ENCODE measurements at places on chromosomes 13 and 19. TPM values are rescaled to one million over a fixed set of nuclear protein-coding genes. Genes with fewer than 3 reads are reported as not detected.

GRCh38 chr13:113252516-113253095, 43.2 kb downstream of the CUL4A start:
- no peak for DNase-seq

- DNase-seq = no peak
Observed at GRCh38 chr19:49890349-49891311, 6.1 kb downstream of the IL4I1 start.

DNA sequence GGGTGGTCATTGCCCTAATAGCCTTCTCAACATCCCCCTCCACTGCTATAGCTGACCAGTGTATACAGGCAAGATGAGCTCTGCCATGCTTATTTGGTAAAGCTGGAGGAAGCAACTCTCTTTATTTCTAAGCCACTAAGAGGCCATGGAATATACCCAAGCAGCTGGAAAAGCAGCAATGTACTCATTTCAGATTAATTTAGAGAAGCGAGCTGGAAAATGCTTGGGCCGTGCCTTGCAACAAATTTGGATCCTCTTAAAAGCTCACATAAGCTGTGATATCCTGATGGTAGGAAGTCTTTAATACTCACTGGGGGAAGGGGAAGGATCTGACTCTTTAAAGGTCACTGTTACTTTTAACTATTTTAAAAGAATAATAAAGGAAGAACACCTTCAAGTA, 77.8 kb downstream of the TEX26 start:
- DNase-seq = no peak

Gene FGF21
- total RNA-seq = not detected

Gene C13orf46
- total RNA-seq = 0.32 TPM

Data from Right ventricle myocardium superior (tissue), 1 donor.